ENCODE measurements at places on chromosomes 2 and 18. TPM values are rescaled to one million over a fixed set of nuclear protein-coding genes. Genes with fewer than 3 reads are reported as not detected.

The KCNJ3 gene
- not detected for total RNA-seq

The GPR17 gene
- total RNA-seq: not detected

The TWIST2 gene
- total RNA-seq: 113 TPM

The ANKRD44 gene
- total RNA-seq: 4.4 TPM

The PLCL1 gene
- total RNA-seq: 0.37 TPM

The BUB1 gene
- 68.6 TPM for total RNA-seq

The FBXO48 gene
- 0.37 TPM for total RNA-seq

The FKBP7 gene
- 20.5 TPM for total RNA-seq

The CTDSP1 gene
- 46.7 TPM for total RNA-seq

The EHD3 gene
- total RNA-seq: 14.7 TPM

The BCL2 gene
- 5.3 TPM for total RNA-seq

The FEV gene
- not detected for total RNA-seq

The TTLL4 gene
- 12.1 TPM for total RNA-seq

The VWC2L gene
- not detected for total RNA-seq

The LYG2 gene
- not detected for total RNA-seq

The KIAA2012 gene
- not detected for total RNA-seq

The LINC00305 gene
- total RNA-seq: not detected

The HEATR5B gene
- total RNA-seq: 21.1 TPM

The CTNNA2 gene
- not detected for total RNA-seq

The AGXT gene
- not detected for total RNA-seq
